ENCODE measurements at places on chromosomes 7 and 10.

DNA sequence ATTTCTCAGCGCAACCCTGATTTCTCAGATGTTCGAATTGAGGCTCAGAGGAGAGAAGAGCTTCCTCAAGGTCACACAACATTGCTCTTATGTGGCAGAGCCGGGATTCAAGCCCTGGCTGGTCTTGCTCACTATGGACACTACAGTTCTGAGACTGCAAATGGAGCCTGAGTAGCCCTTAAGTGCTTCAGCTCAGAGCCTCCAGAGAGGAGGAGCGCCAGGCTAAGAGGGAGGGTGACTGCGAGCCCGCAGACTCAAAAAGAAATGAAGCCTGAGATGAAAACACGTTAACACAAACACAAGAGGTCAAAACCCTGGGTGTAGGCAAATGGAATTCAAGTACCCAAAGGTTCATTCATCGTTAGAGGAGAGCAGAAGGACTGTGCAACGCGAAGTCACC lies 13.9 kb downstream of the ARHGAP22 start:
- no peak for DNase-seq

- no peak for DNase-seq
Measured at GRCh38 chr10:94083662-94084265, 90.0 kb downstream of the PLCE1 start.

- DNase-seq: peak; percentile 30
Measured at GRCh38 chr7:66352071-66352470, 146.9 kb downstream of the TPST1 start.

DNA sequence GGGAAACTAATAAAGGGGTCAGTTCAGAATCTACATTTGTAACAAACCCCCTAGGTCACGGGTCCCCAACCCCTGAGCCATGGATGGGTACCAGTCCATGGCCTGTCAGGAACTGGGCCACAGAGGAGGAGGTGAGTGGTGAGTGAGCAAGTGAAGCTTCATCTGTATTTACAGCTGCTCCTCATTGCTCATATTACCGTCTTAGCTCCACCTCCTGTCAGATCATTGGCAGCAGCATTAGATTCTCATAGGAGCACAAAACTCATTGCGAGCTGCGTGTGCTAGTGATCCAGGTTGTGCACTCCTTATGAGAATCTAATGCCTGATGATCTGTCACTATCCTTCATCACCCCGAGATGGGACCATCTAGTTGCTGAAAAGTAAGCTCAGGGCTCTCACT lies 88.4 kb upstream of the MPP7 start:
- DNase-seq: no peak

- DNase-seq: no peak
Measured at GRCh38 chr10:42768581-42769152, 13.9 kb upstream of the BMS1 start.

GRCh38 chr7:44808914-44809393 lies 12.5 kb downstream of the PPIA start:
- DNase-seq: no peak

DNA sequence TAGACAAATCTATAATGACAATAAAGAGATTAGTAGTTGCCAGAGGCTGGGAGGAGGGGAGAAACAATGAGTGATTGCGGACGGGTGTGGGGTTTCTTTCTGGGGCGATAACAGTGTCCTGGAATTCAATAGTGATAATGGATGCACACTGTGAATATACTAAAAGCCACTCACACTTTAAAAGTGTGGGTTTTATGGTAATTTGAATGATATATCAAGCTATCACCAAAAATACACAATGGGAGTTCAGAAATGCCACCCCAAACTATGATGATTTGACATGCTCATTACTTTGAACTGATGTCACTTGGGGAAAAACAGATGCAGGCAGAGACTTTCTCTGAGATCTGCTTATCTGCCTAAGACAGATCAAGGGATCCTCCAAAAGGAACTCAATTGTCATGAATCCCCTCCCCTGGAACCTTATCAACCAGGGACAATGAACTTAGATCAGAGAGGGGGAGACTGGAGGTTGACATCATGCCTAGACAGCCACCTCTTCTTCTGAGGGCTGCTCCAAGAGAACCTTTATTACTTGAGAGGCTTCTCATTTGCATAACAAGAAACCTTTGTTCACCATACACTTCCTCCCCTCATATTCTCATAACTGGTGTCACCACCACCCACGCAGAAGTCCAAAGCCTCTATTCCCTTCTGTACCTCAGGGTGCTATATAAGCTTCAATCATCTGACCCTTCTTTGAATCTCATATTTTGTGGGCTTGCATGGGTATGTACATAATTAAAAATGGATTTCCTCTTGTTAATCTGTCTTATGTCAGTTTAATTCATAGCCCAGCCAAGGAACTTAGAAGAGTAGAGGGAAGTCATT lies 14.8 kb upstream of the ZC3HAV1 start:
- no peak for DNase-seq

- DNase-seq: no peak
Measured at GRCh38 chr7:72710983-72711382, 117.0 kb downstream of the TYW1B start.

- no peak for DNase-seq
Measured at GRCh38 chr10:57898231-57898630, 369.5 kb downstream of the IPMK start.

- DNase-seq: no peak
Measured at GRCh38 chr10:101567165-101568006, 20.7 kb downstream of the POLL start.

- DNase-seq: no peak
Measured at GRCh38 chr10:74139981-74140380, 10.6 kb downstream of the AP3M1 start.

Data from A172 (cell line).